ENCODE measurements at places on chromosomes 2 and 18.

- no peak for DNase-seq
Observed at GRCh38 chr2:41907771-41908207, 140.0 kb upstream of the PKDCC start.

DNA sequence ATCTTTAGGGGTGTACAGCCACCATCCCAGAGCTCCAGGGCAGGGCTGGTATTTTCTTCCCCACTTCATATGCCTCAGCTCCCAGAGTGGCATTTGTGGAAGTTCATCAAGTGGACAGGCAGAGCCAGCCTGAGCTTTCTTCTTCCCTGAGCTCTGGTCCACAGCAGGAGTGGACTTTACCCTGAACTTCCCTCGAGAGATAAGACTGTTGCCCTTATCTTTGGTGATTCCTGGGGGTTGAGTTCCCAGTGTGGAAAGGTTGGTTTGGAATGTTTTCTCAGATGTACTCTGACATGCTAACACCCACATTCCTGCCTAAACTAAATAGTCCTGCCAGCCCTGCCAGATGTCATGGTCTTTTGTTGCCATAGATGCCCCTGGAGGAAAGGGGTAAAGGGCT is 62.0 kb upstream of the LGALSL start:
- no peak for DNase-seq

- DNase-seq: no peak
Observed at GRCh38 chr2:200028998-200029397, 73.6 kb downstream of the MAIP1 start.

DNA sequence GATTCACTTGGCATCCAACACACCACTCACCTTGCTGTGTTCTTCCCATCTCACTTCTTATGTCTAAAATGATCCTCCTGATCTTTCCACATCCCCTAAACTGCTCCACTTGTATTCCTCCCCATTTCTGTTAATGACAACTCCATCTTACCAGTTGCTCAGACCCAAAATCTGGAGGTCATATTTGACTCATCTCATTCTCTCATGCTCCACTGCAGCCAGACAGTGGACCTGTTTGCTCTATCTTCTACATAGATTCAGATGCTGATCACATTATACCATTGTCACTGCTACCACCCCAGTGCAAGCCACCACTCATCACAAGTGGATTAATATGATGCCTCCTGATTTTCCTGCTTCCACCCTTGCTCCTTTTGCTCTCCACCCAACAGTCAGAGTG is 7.9 kb upstream of the NABP1 start:
- DNase-seq: no peak

GRCh38 chr2:74572178-74572925 is 17.8 kb downstream of the DOK1 start:
- no peak for DNase-seq

- no peak for DNase-seq
Observed at GRCh38 chr18:78828131-78828530, 151.5 kb upstream of the SALL3 start.

- no peak for DNase-seq
Observed at GRCh38 chr2:73260338-73260984, 23.8 kb downstream of the FBXO41 start.

Measured in cortex of kidney (tissue), 1 donor.